ENCODE measurements at places on chromosomes 5 and 9.

DNA sequence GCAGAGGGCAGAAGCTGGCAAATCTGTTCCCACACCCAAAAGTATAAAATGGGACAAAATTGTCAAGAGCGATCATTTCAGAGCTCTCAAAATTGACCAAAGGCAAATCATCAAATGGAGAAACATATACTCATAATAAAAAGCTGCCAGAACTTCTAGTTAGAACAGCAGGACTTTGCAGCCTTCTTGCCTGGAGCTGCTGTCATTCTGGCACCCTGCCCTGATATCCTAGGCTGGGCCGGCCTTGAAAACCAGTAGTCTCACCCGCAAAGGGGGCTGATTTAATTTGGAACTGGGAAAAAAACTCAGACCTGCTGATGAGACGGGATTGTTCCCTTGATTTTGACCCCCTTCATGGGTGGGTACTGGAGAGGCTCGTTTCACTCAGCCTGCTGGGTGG is 18.5 kb downstream of the OR2V1 start:
- DNase-seq: no peak

- DNase-seq: no peak
These were observed 5.5 kb downstream of the SNAPC4 start for GRCh38 chr9:136394312-136395019.

DNA sequence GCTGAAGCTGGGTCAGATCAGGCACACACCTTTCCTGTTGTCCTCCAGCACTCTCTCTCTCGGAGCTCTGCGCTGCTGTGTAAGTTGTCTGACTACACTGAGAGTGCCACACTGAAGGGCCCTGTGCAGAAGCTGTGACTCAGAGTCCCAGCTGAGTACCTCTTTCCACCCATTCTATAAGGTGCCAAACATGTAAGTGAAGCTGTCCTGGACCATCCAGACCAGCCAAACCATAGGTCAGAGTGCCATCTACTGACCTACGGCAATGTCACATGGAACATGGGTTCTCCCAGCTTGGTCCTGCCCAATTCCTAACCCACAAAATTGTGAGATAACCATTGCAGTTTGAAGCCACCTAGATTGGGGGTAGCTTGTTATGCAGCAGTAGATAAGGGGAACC is 68.2 kb downstream of the ADCY2 start:
- no peak for DNase-seq

DNA sequence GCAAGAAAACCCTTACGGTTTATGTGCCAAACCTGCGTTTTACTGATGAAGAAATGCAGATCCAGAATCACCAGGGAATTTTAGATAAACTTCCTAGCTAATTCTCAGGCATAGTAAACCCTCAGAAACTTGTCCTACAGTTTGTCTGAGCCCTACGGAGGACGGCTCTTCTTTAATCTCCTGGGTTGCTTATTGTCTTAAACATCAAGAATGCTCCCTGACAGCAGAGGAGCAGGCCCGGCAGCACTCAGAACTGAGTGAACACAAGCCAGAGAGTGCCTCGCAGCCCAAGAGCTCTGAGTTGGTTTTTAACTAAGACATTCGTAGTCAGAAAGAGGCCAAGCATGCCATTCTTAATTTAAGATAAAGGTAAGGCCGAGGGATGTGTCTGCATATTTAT is 114.7 kb upstream of the ERCC6L2 start:
- no peak for DNase-seq

GRCh38 chr9:2785060-2785950 is 58.6 kb downstream of the PUM3 start:
- no peak for DNase-seq

DNA sequence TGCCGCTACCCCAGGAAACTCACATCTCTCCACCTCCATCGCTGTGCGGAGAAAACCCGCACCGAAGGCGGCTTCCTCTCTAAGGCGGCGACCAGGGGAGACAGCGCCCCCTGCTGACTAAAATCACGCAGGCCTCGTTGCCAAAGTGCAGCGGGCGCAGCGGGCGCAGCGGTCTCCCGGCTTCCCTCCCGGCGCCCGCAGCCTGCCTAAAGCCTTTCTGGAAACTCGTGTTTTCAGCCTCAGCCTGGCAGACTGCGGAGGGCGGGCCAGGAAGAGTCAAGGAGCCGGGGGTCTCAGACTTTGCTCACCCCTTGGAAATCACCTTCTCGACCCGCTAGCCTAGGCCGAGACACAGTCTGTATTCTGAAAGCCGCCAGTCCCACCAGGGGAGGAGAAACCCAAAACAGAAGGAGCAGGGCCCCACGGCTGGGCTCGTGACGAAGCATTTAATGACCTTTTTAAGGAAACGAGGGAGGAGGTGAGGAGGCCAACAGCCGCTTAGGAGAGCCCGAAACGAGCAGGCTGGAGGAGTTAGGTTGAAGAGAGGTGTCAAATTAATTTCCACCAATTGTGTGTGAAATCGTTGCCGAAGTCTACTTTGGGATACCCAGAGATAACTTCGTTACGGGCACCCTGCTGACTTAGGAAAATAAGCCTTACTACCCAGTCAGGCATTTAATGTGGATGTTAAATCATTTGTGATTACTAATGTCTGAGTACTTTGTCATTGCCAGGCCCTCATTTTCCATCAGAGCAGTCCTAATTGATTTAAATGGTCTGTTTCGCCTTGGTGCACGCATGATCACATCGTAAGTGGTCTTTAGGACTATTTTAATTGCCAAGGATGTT is 7.3 kb upstream of the FOXB2 start:
- no peak for DNase-seq

DNA sequence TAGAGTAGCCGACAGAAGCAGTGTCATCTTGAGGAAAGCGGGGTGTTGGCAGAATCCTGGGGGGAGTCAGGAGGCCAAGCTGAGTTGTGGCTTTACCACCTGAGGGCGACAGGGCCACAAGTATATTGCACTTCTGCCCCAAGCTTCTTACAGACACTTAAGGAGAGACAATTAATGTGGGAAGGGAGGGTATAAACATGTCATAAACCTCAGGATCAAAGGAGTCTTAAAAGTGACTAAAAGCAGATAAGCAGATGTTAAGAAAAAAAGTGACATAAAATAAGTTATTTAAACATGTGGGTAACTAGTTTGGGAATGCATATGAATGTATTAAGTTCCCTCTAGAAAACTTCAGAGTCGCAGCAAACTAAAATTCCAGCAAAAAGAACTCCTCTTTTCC is 63.9 kb downstream of the ERAP1 start:
- DNase-seq: no peak

DNA sequence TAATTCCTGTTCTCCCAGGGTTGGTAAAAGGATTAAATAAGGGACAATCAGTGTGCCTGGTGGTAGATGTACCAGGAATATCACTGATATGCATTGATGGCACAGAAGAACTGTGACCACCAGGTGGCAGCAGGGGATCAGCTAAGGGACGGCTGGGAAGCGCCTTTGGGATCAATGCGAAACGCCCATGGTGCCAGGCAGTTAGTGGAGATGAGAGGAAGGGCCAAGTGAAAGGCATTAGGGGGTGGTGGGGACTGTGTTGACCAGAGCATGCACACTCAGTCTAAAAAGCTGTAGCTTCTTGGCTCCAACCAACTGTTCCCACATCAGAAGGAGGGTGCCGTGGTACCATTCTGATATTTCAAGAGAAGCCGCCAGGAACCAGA is 55.6 kb downstream of the ARHGEF37 start:
- peak; percentile 32 for DNase-seq

DNA sequence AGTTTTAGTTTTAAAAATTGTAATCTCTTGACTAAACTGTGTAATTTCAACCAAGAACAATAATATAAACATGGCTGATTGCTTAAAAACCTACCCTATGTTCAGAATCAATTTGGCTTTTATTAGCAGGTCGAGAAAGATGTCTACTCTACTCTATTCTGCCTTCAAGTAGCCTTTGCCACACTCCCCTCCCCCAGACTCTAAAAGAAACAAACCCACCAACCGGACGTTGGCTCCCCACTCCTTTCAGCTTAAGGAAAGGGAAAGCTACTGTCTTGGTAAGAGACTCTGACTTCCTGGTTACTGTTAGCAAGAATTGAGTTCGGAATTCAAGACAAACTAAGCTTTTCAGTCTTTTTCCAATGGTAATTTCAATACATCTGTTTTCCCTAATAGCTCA is 46.7 kb downstream of the TNFAIP8 start:
- no peak for DNase-seq

DNA sequence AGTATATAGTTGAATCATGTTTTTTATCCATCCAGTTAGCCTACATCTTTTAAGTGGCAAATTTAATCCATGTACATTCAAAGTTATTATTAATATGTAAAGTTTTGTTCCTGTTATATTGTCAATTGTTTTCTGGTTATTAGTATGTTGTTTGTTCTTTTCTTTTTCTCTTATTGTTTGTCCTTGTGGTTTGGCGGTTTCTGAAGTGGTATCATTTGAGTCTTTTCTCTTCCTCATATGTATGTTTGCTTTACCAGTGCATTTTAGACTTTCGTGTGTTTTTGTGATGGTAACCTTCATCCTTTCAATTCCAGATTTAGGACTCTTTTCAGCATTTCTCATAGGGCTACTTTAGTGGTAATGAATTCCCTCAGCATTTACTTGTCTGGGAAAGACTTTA is 130.4 kb upstream of the RFX3 start:
- DNase-seq: no peak

- DNase-seq: no peak
These were observed 89.0 kb downstream of the NSG2 start for GRCh38 chr5:174134545-174134944.

- no peak for DNase-seq
These were observed 452.8 kb upstream of the PTGER4 start for GRCh38 chr5:40226906-40227305.

Data from pulmonary artery endothelial cell (primary cell).